ENCODE measurements at places on chromosomes 12 and 14.

GRCh38 chr12:13206560-13206897, 10.0 kb downstream of the EMP1 start:
- DNase-seq, result no peak

DNA sequence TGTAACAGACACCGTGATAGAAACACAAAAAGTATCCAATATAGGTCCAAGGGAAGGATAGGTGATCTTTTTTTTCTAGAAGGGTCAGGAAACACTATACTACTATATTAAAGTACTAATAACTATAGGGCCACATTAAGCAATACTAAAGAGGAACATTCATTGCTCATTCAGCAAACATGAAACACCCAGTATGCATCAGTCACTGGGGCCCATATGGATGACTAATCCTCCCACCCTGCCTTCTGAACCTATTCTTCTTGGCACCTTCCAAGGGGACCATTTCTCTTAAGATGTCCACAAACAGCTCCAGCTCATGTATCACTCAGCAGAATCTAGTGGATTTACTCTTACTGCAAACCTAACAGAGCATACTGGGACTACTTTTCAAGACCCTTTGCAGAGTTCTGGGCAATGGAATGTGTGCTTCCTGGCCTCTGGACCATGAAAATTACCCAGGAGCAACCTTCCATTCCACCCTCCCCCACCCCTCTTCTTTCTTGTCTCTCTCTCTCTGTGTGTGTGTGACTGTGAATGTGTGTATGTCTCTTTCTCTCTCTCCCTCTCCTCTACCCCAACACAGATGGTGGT, 187.9 kb downstream of the EPS8 start:
- DNase-seq, result no peak

GRCh38 chr12:15015121-15015520, 42.3 kb downstream of the PDE6H start:
- no peak for DNase-seq

DNA sequence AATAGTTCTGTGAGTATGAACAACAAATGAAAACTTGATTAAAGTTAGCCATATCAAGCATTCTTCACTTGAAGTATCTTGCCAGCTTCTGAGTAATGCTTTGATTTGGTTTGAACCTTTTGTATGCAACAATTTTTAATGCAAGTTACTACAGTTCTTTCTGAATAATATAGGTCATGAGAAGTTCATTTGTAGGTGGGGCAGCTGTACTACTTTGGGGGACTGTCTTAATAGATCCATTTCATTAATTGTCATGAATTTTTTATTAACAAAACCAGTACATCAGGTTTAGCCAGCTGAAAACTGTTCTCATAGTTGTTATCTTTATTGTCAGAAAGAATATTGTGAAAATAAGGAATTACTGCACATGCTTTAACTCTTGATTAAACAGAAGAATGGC, 142.7 kb downstream of the FOXA1 start:
- no peak for DNase-seq

DNA sequence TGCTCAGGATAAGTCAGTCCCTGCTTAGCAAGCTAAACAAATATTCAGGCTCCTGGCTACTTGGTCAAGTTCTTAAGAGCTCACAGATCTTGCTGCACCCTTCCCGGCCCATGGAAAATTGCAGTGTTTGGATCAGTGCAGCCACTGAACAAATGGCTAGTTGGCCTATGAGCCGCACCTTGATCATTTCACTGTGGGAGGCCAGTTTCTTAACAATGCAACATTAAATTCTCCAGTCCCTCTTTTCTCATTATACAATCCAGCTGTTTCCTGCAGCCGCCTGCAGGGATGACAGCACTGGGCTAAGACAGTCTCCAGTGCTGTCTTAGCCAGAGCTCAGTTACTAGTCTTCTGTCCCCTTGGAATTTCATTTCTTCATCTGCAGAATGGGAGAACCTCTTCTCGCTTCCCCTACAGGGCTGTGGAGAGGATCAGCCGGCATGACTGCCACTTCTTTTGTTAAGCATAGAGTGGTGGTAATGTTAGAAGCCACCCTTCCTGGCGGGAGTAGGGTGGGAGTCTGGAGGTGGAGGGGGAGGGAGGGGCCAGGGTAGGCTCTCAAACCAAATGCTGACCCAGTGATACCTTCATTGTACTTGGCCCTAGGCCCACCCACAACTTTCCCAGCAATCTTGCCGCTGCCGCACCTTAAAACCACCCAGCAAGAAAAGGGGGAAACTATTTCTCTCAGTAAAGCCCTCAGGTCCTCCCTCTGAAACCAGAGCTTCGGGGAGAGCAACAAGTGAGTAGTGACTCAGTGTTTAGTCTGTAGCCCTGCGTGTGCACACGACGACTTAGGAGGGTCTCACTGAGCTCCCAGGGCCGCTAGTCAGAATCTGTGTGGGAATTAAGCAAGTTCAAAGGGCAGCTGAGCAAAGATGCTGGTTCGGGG, 145.7 kb downstream of the NUAK1 start:
- DNase-seq, result no peak

DNA sequence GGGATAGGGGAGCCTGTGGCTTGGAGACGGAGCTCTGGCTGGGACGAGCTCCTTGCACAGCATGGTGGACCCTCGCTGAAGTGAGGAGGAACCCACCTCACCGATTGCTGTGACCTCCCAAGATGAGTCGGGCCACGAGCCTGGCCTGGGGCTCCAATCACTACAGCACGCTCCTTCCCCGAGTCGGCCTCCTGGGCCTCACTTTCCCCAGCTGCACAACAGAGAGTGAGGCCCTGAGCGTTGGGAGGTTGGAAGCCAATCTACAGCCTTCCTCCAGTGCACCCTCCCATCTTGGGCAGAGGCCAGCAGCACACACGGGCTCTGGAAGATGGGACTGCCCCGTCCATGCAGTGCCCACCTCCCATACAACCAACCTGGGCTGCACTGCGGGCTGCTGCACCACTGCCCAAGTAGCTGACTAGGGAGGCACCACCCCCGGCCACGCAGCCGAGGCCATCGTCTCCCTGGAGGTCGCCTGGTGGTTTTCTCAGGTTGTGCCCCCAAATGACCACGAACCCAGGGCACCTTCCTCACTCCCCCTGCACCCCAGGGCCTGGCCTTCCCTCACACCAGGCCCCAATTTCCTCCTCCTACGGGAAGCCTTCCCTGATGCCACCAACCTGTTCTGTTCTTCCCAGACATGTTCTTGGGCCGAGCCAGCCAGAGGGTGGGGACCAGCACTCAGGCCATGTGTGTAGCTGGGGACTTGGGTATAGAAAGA, 152.3 kb upstream of the C14orf180 start:
- no peak for DNase-seq

DNA sequence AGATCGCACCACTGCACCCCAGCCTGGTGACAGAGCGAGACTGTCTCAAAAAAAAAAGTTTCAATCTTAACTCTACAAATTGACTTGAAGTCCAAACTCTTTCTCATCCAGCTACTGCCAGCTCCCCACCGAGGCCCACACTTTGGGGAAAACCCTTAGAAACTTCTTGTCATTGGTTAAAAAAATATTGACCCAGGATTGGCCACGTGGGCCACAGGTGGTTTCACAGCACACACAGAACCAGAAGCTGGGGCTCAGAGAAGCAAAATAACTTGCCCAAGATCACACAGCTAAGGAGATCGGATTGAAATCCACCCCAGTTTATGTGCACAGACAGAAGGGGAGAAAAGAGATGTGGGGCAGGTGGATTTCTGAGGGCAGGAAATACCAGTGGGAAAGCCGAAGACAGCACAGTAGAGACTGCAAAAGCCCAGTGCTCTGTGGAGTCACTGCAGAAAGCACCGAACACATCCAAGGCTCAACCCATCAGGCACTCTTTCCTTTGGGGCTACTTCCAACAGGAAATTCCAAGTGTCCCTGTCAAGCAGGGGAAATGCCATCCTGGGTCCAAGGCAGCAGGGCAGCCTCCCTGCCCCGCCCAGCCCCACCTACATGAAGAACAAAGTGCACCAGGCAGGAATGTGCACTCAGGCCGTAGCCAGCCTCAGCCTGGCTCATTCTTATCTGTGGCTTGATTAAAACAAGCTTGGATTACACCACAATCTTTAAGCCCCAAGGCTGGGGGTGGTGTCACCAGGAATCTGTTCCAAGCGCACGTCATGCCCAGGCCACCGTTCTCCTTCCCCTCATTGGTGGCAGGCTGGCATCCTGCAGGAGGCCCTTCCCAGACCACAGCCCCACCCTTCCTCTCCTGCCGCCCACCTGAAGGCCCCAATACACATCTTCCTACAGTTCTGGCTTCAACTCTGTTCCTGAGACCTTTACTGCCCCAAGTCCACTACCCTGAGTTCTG, 72.5 kb downstream of the ITPK1 start:
- DNase-seq, result no peak

- no peak for DNase-seq
These were observed 25.1 kb downstream of the CPNE8 start for GRCh38 chr12:38880288-38880687.

DNA sequence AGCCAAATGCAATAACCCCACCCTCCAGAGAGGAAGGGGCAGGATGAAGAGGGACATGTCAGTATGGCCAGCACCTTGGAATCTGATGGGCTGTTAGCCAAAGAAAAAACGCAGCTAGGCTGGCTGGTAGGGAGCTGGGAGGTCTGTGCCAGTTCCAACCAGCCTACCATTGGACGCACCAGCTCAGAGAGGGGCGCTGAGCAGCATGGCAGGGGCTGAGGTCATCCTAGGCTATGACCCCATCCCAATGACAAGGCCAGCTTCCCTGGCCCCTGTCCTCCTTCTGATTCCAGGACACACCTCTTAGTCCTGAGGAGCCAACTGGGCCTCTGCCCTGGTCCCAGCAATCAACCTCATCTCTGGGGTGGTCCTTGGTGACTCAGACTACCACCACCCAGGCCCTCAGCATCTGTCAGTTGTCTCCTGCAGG, 12.2 kb downstream of the ACTN1 start:
- no peak for DNase-seq

GRCh38 chr12:127144770-127145169, 1122.2 kb upstream of the TMEM132C start:
- no peak for DNase-seq

- no peak for DNase-seq
These were observed 77.6 kb upstream of the PARP11 start for GRCh38 chr12:3950714-3951320.

- no peak for DNase-seq
These were observed 45.7 kb downstream of the LMO3 start for GRCh38 chr12:16560273-16560672.

GRCh38 chr12:15469356-15469755, 147.0 kb downstream of the PTPRO start:
- DNase-seq, result peak; percentile 57

DNA sequence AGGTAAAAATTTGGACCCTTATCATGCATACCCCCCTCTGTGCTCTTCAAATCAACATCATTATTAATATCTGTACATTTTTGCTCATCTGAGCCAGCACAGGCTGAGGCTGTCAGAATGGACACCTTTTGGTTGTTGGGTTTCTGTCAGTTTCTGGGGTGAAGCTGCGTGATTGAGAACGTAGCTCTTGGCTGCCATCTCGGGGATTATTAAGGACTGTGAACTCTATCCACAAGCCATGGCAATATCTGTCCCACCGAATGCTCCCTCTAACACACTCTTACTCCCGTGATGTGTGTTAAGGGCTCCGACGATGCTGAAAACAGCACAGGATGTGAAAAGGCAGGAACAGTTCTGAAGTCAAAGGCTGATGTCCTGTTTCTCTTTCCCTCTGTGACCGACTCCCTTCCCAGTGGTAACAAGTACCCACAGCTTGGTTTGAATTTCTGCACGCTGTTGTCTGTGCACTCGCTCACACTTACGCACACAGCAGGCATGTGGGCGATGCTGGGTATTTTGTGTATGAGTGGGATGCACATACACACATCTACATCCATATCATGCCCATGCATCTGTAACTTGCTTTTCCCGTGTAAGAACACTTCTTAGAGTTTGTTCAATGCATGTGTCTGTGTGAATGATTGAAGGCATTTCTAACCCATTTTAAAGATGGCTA, 405.6 kb downstream of the TMEM121 start:
- DNase-seq, result no peak

GRCh38 chr14:35897616-35898111, 71.5 kb downstream of the BRMS1L start:
- no peak for DNase-seq

DNA sequence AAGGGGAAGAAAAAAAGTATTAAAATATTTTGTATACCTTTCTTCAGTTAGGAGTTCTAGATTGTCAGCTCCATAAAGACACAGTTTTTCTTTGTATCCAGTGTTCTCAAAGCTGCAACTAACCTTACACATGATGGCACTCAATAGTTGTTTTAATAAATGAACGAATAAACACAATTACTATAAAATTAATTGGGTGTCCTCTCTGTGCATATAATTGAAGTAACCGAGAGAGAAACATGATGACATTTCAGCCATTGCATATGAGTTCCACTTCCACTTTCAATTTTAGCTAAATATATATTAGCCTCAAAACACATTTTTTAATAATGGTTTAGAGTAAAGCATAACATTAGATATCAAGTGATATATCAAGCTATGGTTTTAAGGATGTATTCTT, 671.2 kb downstream of the LRFN5 start:
- no peak for DNase-seq

GRCh38 chr12:1391722-1392121, 202.7 kb downstream of the FBXL14 start:
- DNase-seq, result no peak

- no peak for DNase-seq
These were observed 48.6 kb upstream of the STAC3 start for GRCh38 chr12:57299514-57300016.

DNA sequence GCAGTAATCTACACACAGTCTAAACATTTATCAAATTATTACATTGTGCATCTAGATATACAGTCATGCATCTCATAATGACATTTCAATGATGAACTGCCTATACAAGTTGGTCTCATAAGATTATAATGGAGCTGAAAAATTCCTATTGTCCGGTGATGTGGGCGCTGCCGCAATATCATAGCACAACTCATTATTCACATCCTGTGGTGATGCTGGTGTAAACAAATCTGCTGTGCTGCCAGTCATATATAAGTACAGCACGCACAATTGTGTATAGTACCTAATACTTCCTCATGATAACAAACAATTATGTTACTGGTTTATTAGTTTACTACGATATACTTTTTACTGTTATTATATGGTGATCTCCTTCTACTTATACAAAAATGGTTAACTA, 768.8 kb upstream of the NOVA1 start:
- DNase-seq, result no peak

- DNase-seq, result peak; percentile 26
These were observed 420.5 kb downstream of the GXYLT1 start for GRCh38 chr12:41724216-41724615.

DNA sequence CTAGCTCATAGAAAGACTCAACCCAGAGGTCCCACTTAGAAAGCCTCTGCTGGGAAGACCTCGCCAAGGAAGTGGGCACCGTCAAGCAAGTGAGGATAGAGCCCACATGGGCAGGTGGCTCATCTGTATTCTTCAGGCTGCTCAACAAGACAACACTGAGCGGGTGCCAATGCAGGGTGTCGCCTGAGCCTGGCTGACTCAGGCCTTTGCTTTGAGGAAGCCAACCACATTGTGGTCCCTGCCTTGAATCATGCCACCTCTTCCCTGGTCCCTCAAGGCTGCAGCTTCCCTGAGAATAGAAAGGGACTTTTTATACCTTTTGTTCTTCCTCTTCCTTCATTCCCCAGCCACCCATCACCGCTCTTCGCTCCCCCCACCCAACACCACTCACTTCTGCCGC, 2.1 kb upstream of the RNASE13 start:
- DNase-seq, result no peak

- no peak for DNase-seq
These were observed 68.4 kb upstream of the BCAT1 start for GRCh38 chr12:25017336-25017735.
